MG63 (cell line): ENCODE measurements at places on chromosomes 13 and 19.
A peak's percentile ranks its signal among the peaks of the same experiment; 100 is the strongest.

DNA sequence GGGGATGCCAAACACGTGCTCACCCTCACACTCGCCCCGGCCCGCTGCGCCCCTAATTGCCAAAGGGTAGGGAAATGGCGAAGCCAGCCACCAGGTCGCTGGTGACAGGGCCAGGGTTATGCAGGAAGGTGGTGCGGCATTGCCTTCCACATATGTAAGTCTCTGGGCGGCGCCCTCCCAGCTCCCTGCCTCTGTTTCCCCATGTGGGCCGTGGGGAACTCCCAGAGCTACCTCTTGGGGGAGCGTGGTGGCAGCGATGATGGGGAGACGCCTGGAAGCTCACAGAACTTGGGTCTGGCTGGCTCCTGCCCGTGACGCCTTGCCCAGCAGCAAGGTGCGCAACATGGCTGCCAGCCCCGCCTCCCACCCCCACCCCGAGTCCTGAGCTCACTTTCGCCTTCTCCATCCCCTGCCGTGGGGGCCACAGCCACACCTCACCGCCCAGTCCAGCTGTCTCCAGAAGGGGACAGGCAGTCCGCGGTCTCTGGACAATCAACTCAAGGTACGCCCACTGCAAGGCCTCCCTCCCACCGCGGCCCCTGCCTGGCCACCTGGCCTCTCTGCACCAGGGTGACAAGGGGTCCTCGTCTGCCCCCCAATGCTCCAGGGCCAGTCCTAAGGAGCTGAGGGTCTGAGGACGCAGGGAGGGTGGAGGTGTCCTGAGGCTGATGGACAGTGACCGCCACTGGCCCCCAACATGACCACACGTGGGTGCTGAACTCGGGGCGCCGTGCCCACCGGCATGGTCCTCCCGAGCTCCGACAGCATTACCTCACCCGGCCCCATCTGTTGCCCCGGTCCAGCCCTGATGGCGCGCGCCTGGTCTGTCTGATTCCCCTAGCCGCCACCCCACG lies 6.6 kb downstream of the C19orf25 start:
- DNase-seq: no peak

DNA sequence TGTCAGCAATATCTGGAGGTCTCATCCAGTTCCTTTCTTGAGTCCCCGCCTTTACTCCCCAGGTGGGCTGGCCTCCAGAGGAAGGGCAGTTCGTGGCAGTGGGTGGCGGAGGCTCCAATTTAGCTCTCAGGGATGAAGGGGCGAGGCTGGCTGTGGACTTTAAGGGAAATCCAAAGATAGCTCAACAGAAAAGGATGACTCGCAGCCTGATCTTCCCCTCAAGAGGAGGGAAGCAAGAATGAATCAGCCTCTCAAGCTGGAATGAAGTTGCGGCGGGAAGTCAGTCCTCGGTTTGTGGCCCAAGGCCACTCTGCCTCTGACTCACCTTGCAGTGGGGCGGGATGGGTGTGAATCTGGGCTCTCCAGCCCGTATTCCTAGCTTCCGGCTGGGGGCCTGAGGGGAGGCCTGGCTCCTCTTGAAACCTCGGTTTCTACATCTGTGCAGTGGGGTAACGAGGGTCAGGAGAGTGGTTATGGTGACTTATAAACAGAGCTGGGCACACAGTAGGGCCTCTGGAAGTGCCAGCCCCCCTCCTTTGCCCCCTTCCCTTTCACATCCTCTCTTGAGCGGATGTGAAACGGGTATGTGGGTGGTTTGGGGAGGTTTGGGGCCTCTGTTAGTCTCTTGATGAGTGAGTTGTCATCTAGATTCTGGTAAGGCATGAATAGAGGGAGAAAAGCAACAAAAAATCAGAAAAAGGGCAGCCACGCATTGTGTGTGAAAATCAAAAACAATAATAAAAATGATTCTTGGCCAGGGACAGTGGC lies 10.5 kb upstream of the SMG9 start:
- peak; percentile 99 for DNase-seq

DNA sequence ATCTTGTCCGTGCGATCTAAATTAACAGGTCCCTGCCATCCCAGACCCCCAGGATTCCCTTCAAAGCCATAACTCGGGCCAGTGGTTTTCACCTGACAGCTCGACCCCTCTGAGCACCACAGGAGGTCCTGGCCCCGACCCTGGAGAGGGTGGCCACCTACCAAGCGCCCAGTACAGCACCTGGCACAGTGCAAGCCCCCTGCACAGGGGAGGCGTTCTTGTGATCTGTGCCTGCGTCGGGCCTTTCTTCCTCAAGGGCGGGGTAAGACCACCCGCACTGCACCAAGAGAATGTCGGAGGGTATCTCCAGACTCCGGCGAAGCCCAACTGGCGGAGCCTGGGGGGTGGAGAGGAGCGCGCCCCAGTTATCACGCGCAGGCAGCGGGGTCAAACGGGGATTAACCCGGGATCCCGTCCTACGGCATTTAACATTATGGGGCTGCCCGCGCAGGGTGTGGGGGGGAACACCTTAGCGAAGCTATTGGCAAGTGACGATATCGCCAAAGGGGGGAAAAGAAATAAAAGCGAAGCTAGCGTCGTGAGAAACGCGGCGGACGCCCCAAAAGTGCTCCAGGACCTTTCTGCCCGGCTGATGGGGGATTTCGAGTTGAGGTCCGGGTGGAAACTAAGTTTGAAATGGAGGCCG lies 1.3 kb upstream of the HNRNPL start:
- DNase-seq: peak; percentile 23

GRCh38 chr13:109371066-109371465 lies 415.3 kb downstream of the IRS2 start:
- DNase-seq: no peak

GRCh38 chr13:27274631-27275030 lies 4.0 kb downstream of the RASL11A start:
- no peak for DNase-seq

GRCh38 chr13:44810061-44810840 lies 179.0 kb downstream of the NUFIP1 start:
- DNase-seq: no peak

DNA sequence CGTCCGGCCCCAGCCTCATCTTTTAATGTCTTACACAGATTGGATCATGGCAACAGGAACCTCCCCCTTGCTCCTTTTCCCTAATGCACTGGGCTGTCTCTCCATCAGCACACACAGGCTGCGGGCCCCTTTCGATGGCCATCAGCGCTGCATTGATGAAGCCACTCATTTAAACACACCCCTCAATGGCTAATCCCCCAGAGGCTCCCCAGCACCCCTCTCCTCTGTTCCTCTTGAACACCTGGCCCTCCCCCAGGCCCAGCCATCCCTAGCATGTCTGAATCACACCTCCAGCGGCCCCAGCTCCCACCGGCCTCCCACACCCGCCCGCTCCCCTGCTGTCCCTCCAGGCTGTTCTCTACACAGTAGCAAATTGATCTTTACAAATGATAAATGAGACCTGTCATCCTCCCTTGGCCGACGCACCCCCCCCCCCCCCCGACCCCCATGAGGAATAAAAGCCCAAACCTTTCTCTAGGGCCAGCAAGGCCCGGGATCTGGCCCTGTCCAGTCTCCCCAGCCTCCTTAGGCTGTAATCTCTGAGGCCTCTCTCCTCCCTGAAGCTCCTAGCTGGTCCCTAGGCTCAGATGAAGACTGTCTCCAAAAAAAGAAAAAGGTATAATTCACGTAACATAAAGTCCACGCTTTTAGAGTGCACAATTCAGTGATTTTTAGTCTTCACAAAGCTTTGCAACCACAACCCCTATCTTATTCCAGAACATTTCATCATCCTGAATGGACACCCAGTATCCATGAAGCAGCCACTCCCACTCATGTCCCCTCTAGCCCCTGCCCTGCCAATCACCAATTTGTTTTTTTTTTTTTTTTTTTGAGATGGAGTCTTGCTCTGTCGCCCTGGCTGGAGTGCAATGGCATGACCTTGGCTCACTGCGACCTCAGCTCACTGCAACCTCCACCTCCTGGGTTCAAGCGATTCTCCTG lies 7.4 kb downstream of the RPL28 start:
- no peak for DNase-seq

- DNase-seq: no peak
These were observed 6.9 kb downstream of the ERICH4 start for GRCh38 chr19:41449865-41450178.

GRCh38 chr13:111962431-111962891 lies 104.5 kb upstream of the SOX1 start:
- DNase-seq: no peak

- DNase-seq: peak; percentile 77
These were observed 375 bp downstream of the ANKRD10 start for GRCh38 chr13:110914331-110915056.
